ENCODE measurements at places on chromosomes 12 and 14. TPM values are rescaled to one million over a fixed set of nuclear protein-coding genes. Genes with fewer than 3 reads are reported as not detected.

GZMB gene
- not detected for total RNA-seq

- H3K4me1 ChIP-seq: no peaks in the 10 kb centered on the region
- H3K27ac ChIP-seq: no peak overlapping the region
- H3K27me3 ChIP-seq: no peaks in the 10 kb centered on the region
- no peaks in the 10 kb centered on the region for H3K36me3 ChIP-seq
- no peak overlapping the region for H3K4me3 ChIP-seq
Observed at GRCh38 chr12:116595186-116595585, 36.0 kb downstream of the MAP1LC3B2 start.

GRCh38 chr14:76337635-76338545 lies 38.0 kb upstream of the ESRRB start:
- DNase-seq: no peak
- H3K4me3 ChIP-seq: no peak overlapping the region

KCNC2 gene
- total RNA-seq: not detected

- H3K4me1 ChIP-seq: no peaks in the 10 kb centered on the region
- H3K4me3 ChIP-seq: no peak overlapping the region
Observed at GRCh38 chr14:61080591-61081010, 99.6 kb downstream of the SLC38A6 start.
